NCI-H146 (cell line): ENCODE measurements at places on chromosomes 16 and 17.
A peak's percentile ranks its signal among the peaks of the same experiment; 100 is the strongest.

DNA sequence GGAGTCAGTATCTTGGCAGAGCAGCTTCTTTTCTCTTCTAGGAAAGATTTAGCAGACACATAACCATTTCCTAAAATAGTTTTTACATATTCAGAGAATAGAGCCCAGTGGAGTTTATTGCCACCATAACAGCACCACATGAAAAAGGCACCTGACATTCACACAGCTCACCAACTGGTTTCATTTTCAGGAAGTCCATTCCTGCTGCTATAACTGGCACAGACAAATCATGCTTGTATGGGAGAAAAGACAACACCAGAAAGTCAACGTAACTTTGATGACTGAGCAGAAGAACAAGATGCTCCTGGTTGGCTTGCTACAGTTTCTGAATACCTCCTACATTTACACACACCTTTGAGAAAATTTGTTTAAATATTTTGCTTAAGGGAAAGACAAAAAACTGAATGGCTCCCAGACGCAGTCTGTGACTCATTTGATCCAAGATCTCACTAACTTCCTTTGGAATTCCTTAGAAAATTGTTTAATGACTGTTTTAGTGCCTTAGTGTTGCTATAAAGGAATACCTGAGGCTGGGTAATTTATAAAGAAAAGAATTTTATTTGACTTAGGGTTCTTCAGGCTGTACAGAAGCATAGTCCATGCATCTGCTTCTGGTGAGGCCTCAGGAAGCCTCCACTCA lies 1380.6 kb downstream of the CDH8 start:
- no peak for DNase-seq

DNA sequence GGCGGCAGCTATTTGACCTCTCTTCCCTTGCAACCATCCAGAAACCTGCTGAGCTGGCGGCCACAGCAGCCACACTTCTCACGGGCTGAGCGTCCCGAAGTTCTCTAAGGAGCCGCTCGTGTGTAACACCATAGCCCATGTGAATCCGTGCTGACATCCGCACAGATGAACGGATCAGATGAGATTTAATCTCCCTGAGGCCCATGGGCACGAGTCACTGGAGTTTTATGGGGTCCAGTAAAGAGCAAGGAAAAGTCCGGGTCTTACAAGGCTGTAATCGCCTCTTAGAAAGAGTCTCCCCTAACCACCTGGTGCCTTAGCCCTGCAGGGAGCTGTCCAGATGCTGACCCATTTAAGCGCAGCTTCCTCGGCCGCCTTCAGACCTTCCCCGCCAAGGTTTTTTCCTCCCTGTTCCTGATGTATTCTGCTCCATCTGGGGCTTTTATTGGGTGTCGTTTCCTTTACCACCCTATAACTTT lies 5.5 kb upstream of the CACNG5 start:
- DNase-seq: no peak

DNA sequence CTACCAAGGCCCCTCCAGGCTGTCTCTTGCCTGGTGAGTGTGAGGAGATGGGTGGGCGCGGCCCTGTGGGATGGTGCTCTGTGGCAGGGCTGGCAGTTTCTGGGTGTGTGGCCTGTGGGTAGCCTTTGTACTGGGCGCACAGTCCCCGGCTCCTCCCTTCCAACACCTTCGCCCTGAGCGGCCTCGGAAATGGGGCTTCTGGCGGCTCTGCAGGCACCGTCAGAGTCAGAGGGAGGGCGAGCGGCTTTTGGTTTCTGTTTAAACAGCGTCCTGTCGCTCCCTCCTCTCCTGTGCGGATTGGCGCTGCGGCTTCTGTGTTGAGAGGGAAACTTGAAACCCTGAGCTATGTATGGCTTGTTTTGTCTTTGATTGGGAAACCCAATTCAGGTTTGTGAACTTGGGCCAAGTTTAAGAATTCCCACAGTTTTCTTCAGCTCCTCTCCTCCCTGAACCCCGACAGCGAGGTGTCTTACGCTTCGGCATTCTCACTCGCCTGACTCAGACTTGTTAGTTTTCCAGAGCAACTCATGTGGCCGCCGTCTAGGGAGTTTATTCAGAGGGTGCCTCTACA lies 8.3 kb upstream of the ZNF750 start:
- no peak for DNase-seq

DNA sequence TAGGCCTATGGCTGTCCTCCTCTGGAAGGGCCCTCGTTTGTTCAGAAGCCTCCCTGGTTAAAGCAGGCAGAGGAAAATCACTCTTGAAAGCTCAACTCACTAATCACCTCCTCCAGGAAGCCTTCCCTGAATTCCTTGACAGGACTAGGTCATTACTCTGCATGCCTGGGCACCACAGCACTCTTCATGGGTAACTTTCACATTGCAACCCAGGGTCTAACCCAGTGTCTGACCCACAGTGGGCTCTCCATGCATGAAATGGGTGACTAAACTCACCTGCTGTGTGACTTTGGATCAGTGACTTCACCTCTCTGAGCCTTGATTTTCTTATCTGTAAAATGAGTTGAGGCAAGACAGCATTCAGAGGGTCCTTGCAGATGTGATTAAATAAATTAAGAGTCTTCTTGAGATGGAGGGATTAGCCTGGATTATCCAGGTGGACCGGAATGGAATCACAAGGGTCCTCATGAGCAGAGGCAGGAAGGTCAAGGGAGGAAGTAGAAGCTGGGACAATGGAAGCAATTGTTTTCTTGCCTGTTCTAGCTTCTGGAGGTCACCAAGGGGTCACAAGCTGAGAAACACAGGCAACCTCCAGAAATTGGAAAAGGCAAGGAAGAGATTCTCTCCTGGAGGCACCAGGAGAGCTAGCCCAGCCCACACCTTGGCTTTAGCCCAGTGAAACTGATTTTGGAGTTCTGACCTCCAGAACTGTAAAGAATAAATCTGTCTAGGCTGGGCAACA lies 3.8 kb upstream of the RAI1 start:
- no peak for DNase-seq

DNA sequence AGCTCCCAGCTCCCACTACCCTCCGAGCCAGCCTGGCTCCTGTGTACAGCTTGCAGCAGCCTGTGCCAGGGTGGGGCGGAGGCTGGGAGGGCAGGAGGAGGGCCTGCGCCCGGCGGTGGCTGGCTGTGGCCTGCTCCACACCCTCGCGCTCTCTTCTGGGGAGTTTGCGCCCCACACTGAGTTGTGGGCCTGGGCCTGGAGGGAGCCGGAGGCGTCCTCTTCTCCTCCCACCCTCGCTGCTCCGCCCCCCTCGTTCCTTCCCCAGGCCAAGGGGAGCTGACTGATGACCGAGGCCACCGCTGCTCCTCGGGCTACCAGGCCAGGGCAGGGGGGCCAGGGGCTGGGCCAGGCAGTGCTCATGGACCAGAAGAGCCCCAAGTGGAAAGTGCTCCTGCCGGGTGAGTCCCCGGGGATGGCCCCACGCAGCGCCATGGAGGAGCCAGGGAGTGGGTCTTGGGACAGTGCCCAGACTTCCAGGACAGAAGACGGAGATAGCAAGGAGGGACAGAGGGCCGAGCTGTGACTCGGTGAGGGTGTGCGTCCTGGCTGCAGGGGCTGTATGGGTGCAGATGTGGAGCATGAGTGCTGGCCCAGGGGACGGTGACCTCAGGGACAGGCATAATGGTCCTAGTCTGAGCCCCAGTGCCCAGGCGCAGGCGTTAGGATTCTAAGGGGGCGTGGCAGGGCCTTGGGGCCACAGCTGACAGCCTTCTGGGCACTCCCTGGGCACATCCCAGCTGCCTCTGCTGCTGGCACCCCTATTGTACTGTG lies 242.1 kb upstream of the GSE1 start:
- no peak for DNase-seq

DNA sequence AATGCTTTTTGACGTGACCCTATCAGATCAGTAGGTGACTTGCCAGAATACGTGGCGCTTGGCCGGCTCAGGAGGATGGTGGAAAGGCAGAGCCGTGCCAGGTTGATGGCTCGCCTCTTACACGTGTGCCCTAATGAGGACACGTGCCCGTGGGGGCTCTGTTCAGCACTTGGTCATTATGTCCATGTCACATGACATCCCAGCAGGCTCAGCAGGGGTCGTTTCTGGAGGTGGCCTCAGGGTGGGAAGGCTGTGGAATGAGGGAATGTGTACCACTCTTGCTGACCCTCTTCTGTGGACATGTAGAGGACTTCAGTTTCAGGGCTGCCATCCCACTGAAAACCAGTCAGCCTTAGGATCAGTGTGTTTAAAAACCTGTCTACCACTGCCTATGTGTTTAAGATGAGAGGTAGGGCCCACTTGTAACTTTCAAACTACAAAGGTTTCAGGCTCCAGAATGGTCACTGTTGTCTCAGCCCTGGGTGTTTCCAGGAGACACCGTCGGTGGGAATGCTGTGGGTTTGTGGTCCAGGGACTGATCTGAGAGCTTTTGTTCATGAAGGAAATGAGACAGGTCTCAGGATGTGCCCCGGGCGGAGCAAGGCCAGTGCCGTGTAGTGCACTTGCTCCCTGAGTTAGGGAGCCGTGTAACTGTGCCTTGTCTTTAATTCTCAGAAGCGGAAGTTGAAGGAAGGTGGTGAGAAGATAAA lies 12.1 kb downstream of the UBN1 start:
- no peak for DNase-seq

- DNase-seq: peak; percentile 42
Measured at GRCh38 chr17:41734139-41734948, at the start of gene HAP1. TSS of gene HAP1 (minus strand) at chr17:41734643. CDS start at chr17:41734634, 9 bp downstream.

DNA sequence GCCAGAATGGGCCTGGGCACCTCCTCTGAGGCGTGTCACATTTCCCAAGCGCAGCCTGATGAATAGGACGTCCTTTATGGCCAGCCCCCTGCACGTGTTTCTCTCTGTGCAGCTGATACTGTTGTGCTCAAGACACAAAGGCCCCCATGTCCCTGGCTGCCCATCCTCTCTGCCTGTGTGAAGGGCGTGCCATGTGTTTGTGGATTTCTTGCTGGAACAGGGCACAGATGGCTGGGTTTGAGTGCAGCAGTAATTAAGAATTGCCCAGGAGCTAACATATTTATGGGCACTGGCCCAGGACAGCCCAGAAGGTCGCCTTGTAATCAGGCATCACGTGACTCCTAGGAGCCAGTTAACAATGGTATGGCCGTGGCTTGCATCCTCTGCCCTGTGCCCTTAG lies 181.1 kb downstream of the CCDC182 start:
- no peak for DNase-seq

- no peak for DNase-seq
Measured at GRCh38 chr17:329784-330420, 22.7 kb downstream of the RPH3AL start.

DNA sequence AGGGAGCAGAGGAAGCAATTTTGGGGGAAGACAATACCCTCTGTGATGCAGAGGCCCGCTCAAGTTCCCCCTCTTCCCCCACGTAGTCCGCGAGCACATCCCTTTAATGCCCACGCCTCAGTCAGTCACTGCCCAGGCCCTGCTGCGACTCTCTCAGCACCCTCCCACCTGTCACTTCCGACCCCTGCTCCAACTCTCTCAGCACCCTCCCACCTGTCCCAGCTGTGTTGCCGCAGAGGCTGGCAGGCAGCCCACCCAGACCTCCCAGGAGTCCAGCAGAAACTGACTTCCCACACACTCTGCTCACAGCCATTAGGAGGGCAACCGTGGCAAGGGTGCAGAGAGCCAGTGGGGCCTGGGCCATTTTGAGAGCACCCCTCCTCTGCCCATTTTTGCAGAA lies 92.7 kb downstream of the WSCD1 start:
- no peak for DNase-seq

DNA sequence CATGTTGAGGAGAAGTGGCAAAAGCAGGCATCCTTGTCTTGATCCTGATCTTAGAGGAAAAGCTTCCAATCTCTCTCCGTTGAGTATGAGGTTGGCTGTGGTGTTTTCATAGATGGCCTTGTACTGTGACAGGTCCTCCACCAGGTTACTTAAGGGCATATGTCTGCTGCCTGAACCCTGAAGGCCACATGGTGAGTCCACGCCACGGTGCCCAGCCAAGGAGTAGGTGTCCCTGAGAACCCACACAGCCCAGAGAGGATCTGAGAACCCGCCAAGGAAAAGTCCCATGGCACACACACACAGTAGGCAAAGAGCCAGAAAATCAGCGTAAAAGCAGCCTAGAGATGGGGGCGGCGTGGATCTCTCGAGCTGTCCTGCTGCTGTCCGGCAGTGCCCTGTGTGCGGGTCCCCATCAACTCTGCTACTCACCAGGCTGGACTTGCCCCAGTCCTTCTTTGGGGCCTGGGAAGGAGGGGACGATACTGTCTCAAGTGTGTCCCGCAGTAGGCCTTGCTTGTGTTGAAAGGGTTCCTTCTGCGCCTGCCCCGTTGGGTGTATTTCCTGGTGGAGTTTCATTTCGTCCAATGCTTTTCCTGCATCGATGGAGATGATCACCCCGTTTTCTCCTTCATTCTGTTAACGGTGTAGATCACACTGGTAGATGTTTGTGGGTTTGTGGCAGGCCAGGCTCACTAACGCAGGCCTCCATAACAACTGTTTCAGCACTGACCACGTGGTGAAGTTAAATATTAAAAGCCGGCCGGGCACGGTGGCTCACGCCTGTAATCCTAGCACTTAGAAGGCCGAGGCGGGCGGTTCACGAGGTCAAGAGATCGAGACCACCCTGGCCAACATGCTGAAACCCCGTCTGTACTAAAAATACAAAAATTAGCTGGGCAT lies 90.8 kb upstream of the DNAH17 start:
- no peak for DNase-seq

DNA sequence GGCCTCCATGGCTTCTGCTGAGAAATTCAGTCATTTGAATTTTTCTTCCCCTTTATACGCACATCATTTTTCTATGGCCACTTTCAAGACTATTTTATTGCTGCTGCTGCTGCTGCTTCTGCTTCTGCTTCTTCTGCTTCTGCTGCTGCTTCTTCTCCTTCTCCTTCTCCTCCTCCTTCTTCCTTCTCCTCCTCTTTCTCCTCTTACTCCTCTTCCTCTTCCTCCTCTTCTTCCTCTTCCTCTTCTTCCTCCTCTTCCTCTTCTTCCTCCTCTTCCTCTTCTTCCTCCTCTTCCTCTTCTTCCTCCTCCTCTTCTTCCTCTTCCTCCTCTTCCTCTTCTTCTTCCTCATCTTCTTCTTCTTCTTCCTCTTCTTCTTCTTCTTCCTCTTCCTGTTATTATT lies 22.4 kb downstream of the CPD start:
- DNase-seq: no peak

- no peak for DNase-seq
Measured at GRCh38 chr17:50114401-50114800, 15.6 kb downstream of the SAMD14 start.

DNA sequence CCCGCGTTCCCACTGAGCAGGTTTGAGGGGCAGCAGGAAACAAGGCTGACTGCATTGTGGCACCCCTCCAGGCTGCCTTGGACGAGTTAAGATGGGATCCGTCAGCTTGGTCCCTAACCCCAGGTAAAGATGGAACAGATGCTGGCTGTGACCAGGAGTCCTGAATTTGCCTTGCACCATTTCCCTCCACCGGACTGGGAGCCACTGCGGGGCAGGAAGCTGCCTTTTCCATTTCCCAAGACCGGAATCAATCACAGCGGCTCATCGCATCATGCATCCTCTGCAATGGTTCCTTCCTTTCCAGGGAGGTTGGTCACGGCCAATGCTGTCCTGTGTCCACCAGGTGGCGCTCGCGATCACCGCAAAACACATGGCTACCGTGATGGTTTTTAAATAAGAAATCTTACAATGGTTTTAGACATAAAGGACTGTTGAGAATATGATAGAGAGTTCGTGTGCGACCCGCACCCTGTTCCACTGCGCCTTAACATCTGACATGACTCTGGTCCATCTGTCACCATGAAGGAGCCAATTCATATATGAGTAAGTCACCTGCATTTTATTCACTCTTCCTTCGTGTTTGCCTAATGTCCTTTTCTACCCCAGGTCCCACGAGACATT lies 6.8 kb upstream of the MEAK7 start:
- DNase-seq: peak; percentile 53
